ENCODE measurements at places on chromosomes 12 and 14.

GRCh38 chr12:120110550-120111501 is 5.7 kb downstream of the RAB35 start:
- no peak for DNase-seq

DNA sequence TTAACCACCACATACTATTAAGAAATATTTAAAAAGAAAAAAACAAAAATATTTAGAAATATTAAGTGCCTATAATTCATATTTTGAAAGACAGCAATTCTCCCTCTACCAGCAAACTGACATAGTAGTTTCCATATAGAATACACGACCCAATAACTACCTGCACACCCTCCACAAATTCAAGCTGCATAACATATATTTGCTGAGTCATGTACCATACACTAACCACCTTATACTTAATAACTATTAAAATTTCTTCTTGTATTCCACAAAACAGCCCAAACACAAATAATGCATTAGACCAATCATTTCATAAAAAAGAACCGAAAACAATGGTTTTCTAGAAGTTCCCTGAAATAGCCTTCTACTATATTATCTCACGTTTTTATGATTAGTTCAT is 21.7 kb downstream of the GTF2A1 start:
- no peak for DNase-seq

- DNase-seq = no peak
Measured at GRCh38 chr14:48690349-48690748, 895.8 kb downstream of the RPS29 start.

- peak; percentile 8 for DNase-seq
Measured at GRCh38 chr14:77707355-77707723, 484 bp downstream of the ALKBH1 start.

DNA sequence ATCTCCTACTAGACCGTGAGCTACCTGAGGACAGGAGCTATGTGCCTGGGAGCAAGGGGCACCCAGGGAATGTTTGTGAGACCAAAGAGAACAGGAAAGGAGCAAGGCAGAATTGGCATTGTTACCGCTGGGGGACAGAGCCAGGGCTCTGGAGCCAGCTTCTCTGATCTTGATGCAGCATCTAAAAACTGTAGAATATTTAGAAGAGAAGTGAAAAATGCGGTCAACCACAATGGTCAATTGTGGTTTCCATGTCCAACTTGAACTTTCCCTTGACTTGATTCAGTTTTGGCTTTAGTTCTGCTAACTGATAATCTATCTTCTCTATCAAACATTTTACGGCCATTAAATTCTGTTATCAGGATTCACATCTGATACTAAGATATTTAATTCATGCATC is 201.2 kb downstream of the ANO4 start:
- no peak for DNase-seq

- DNase-seq = no peak
Measured at GRCh38 chr12:129687731-129688130, 216.1 kb downstream of the TMEM132D start.
